NCI-H1694 (cell line): ENCODE measurements at places on chromosomes 6 and 20.

DNA sequence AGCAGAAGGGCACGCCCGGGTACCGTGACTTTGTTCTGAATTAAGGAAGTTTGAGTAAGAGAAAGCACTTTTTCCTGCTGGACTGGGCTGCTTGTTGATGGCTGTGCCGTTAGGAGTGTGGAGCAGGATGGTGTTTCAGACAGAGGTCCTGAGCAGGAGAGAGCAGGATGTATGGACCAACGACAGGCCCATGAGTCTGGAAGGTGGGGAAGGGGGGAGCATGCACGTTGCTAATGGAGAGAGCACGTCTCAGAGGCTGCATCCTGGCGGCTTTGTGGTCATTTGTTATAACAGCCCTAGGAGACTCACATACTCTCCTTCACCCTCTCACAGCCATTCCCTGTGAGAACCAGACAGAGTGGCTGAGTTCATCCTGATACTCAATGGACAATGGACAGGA, 56.8 kb downstream of the PHACTR3 start:
- DNase-seq, result no peak

GRCh38 chr6:56335726-56336125, 88.3 kb upstream of the COL21A1 start:
- no peak for DNase-seq

GRCh38 chr6:56062836-56063235, 184.5 kb downstream of the COL21A1 start:
- DNase-seq, result no peak

GRCh38 chr6:46411456-46412197, 79.6 kb downstream of the RCAN2 start:
- no peak for DNase-seq

DNA sequence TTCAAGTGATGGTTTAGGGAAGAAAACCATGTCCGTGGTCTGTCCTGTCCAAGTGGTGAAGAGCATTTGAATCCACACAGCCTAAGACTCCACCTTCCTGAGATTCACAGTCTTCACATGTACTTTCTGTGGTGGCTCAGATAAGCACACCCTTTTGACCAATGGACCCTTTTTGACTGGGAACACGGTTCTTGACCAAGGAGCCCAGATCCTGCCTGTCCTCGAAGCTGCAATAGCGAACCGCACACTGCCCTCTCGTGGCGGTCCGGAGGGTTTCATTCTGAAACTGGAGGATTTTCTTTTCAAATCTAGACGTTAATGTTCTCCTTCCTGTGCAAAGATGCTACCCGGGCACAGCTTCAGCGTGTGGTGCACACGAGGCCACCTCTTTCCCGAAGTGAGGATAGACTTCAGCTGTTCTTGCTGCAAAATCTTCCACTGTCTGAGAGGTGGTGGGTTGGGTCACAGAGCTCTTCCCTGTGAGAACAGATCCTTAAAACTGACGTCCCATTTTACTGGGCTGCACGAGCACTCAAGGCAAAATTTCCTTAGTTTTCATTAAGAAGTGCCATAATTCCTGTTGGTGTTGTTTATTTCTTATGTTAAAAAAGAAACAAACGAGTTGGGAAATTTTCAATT, 90.5 kb downstream of the SYNJ2 start:
- peak; percentile 55 for DNase-seq

DNA sequence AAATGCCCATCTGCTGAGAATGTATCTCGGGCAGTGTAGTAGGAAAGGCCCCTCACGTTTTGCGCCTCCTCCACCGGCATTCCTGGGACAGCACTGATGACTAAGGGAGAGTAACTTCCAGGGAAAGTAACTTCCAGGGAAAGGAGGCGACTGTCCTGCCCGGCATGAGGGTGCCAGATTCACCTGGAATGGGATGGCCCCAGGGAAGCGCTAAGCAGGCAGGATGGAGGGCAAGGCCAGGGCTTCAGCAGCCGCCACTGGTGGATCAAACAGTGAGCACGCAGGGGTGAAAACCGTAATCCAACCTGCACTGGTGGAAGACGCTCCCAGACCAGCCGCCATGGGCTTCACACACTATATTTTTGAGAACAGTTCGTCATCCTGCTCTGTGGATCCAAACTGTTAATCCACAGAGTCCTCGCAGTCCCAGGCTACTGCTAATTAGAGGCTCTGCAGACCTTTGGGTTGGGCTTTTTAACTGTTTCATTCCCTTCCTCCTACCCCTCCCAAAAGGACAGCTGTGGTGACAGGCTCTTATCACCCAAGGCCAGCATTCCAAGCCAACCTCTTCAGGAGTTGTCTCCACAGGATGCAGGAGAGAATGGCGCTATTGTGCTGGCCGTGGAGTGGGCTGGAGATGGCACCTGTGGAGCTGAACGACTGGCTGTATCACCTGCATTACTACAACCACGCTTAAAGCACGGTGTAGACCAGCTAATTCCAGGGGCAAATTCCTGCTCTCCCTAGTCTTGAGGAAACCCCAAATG, 178.9 kb downstream of the DLL1 start:
- no peak for DNase-seq

DNA sequence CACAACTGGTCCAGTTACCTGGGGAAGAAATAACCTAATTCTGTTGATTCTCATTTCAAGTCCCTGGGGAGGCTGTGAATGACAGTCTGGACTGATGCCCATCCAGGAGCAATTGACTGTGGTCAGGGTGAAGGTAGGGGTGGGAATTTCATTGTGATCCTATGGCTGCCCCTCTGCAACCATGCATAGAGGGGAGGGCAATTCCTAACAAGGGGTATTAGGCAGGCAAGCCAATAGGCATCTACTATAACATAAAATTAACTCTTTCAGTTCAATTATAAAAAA, 44.0 kb upstream of the TRAM2 start:
- DNase-seq, result no peak

GRCh38 chr20:58171796-58172425, 56.5 kb downstream of the ANKRD60 start:
- no peak for DNase-seq

DNA sequence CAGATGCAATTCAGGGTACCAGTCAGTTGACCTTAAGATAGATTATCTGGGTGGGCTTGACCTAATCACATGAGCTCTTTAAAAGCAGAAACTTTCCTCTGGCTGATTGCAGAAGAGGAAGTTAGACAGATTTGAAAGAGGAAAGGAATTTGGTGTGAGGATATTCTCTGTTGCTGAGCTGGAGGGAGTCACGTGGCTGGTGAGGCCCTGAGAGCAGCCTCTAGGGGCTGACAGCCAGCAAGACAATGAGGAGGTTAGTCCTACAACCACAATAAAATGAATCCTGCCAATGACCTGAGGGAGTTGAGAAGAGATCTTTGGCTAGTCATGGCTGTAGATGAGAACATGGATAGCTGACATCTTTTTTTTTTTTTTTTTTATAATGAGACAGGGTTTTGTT, 87.0 kb upstream of the B3GAT2 start:
- DNase-seq, result no peak

- DNase-seq, result no peak
Measured at GRCh38 chr6:32192608-32193039, at the start of gene GPSM3. Gene GPSM3, minus strand, starts transcription at chr6:32192643. Its CDS starts 130 bp downstream, at chr6:32192513.

GRCh38 chr20:24662322-24662721, 192.9 kb downstream of the SYNDIG1 start:
- DNase-seq, result no peak

GRCh38 chr6:127069659-127070279, 48.7 kb upstream of the RSPO3 start:
- no peak for DNase-seq

DNA sequence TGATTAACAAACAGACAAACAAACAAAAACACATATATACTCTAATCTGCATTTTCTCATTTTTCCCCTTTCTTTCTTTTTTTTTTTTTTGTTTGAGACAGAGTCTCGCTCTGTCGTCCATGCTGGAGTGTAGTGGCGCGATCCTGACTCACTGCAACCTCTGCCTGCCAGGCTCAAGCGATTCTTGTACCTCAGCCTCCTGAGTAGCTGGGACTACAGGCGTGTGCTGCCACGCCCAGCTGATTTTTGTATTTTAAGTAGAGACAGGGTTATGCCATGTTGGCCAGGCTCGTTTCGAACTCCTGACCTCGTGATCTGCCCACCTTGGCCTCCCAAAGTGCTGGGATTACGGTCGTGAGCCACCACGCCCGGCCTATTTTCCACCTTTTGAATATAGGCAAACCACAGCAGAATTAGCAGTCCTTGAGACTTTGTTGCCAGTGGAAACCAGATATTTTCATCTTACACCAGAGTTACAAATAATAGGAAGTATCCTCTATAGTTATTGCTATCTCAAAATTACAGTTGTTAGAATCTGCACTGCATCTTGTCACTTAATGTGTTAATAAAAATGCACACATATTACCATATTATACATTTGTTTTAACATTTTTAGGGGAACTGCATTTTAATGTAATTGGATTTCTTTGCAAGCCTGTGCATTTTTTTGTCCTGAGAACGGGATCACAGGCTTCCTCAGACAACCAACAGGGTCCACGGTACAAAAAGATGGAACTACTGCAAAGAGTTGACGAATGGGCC, 208.2 kb upstream of the ZNF217 start:
- DNase-seq, result no peak

GRCh38 chr6:118784641-118785164, 109.2 kb upstream of the ASF1A start:
- no peak for DNase-seq

- DNase-seq, result peak; percentile 53
Measured at GRCh38 chr6:21953831-21954801, 342.7 kb downstream of the PRL start.

DNA sequence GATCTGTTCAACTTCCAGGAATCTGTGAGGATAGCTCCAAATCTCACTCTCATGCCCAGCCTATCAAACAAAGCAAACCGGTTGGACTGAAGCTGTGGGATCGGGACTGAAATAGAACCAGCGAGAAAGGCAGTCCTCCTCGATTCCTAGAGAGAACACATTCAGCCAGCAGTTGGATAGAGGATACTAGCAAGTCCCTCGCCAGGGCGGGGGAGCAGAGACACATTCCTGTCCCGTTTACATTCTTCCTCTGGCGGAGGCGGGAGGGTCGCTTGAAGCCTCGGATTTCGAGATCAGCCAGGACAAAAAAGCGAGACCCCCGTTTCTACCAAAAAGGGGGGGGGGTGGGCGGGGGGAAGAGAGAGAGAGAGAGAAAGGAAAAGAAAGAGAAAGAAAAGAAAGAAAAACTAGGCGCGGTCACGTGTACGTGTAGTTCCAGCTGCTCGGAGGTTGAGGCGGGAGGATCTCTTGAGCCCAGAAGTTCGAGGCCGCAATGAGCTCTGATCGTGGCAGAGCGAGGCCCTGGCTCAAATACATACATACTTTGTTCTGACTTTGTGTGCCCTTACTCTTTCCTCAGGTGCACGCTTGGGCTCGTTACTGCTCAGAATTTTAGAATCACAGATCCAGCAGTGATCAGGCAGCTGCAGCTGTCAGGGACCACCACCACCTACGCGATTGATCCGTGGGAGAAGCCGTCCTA, 19.5 kb downstream of the ZNF311 start:
- DNase-seq, result peak; percentile 83

DNA sequence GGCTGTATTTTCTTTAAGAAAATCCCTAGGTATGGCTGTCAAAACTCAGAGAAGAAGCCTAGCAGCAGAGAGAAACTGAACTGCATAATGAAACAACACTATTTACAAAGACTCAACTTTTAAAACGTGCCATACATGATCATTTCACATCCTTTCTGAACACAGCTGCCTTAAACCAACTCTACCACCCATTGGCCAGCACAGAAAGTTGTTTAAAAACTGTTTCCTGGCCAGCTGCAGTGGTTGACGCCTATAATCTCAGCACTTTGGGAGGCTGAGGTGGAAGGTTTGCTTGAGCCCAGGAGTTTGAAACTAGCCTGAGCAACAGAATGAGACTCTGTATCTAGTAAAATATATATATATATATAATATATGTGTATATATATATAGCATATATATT, 336.4 kb upstream of the SOX4 start:
- DNase-seq, result no peak

GRCh38 chr6:29603930-29604329, 19.0 kb downstream of the OR2H2 start:
- no peak for DNase-seq

DNA sequence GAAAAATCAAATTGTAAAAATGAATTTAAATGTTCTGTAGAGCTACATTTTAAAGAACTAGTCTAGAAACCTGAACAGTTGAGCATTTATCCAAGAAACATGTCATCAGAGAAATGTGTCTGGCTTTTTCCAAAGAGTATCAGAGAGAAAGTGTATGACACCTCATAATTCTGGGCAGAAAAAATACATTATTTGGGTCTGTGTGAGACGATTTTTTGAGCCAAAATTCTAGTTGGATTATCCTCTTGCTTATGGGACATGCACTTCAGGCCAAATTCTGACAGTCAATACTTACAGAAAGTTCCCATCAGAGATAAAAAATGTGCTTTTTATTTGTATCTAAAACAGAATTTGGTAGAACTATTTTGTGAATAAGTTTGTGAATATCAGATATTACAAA, 1242.7 kb downstream of the EPHA7 start:
- no peak for DNase-seq

DNA sequence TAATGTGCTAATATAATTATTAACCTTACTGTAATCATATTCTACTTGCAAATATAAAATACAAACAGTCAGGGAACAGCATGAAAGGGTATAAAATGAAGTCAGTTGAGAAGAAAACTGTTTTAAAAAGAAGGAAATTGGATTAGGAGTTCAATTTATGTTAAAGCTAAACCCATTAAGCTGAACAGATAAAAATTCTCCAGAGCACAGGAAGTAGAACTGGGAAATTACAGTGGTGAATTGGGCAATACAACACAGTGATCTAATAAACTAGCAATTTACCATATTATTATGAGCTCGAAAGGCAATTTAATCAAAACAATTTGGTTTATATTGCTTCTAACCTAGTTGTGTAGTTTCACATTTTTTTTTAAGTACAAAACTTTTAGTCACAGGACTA, 407.4 kb upstream of the RGS17 start:
- no peak for DNase-seq

DNA sequence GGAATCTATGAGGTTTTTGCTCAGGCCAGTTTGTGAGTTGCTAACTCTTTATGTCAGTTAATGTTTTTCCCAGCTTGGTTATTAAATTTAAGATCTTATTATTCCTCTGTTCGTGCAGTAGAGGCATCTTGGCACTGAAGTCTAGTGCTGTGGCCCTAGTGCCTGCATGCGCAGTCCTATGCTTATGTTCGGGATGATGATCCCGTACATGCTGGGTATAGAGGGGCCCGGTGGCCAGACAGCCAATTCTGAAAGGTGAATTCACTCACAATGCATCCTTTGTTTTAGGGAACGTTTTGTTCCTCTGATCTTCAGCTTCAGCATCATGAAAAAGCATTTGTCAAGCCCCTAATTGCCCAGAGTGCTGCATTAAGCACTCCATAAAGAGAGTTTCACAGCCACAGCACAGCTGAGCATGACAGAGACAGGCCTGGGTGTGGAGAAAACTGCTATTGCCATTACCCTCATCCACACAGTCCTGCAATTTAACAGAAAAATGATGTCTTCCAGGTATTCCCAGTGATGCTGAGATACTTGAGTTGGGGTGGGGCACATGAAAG, 39.8 kb upstream of the BACH2 start:
- DNase-seq, result no peak
